ENCODE measurements at places on chromosomes 1 and 21. TPM values are rescaled to one million over a fixed set of nuclear protein-coding genes. Genes with fewer than 3 reads are reported as not detected.

Gene ATP1A4
- total RNA-seq, result 0.40 TPM

Gene C1orf141
- total RNA-seq, result not detected

Gene TNFRSF14
- 16.0 TPM for total RNA-seq

Gene ELAVL4
- not detected for total RNA-seq

Gene ST6GALNAC5
- 0.46 TPM for total RNA-seq

Gene MFAP2
- 4.1 TPM for total RNA-seq

Gene WNT3A
- total RNA-seq, result not detected

Gene ETV3L
- total RNA-seq, result not detected

Gene GSTM3
- 112 TPM for total RNA-seq

Gene TEX35
- 0.40 TPM for total RNA-seq

Gene OVAAL
- 1.1 TPM for total RNA-seq

Gene S100A16
- total RNA-seq, result 44.3 TPM

Gene PCNX2
- 2.2 TPM for total RNA-seq

Measured in Right ventricle myocardium superior (tissue), 1 donor.